ENCODE measurements at places on chromosomes 2 and 18.

DNA sequence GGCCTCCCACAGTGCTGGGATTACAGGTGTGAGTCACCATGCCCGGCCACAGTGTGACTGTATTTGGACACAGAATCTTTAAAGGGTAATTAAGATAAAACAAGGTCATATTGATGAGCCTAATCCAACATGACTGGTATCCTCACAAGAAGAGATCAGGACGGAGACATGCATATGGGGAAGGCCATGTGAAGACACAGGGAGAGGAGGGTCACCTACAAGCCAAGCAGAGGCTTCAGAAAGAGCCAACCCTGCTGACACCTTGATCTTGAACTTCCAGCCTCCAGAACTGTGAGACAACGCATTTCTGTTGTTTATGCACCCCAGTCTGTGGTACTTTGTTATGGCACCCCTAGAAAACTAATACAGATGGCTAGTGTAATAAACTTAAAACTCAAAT lies 72.4 kb downstream of the REV1 start:
- no peak for DNase-seq

DNA sequence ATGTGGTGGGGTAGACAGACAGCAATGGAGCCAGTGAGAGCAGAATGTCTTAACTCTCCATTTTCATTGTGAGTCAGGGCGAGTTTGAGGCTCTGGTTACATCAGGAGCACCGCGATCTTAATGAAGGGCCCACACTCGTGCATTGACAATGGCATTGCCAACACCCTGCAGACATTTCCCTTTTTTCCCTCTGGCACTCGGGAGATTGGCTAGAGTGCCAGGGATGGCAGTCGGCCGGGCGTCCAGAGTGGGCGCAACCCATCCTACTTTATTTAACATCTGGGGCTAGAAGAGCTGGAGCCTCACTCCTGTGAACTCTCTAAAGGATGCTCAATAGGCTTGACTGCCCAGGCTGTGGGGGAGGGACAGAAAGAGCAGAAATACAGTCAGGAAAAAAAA lies 9.7 kb downstream of the PROKR1 start:
- DNase-seq = no peak

DNA sequence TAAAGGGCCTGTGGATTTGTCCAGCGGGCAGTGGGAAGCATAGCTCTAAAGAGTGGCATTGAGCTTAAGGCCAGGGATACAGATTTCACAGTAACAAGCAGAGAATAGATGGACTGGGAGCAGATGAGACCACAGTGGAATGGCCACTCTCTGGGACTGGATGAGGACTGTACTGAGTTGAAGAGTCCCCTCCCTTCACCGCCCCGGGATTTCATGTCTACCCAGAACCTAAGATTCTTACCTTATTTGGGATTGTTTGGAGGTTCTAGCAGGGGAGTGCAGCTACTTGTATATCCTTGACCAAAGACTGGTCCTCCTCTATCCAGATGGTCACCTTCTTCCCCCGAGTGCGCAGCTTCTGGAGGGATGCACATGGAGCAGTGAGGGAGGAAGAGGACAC lies 28.0 kb upstream of the EFEMP1 start:
- no peak for DNase-seq

DNA sequence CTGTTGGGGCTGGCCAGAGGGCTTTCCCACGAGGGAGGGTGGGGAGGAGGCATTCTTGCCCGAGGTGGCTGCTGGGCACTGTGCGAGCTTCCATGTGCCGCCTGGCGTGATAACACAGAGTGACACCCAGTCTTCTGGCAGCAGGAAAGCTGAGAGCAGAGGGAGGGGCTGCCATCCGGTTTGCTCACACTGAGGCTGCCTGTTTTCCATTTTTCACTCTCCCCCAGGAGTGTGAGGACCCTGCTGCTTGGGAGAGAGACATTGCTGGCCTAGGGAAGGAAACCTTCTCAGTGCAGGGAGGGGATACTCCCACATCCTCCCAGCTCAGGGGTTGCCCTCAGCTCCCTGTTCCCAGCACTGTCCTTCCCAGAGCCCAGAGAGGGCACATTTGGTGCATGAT lies 73.1 kb downstream of the INHBB start:
- DNase-seq = no peak

DNA sequence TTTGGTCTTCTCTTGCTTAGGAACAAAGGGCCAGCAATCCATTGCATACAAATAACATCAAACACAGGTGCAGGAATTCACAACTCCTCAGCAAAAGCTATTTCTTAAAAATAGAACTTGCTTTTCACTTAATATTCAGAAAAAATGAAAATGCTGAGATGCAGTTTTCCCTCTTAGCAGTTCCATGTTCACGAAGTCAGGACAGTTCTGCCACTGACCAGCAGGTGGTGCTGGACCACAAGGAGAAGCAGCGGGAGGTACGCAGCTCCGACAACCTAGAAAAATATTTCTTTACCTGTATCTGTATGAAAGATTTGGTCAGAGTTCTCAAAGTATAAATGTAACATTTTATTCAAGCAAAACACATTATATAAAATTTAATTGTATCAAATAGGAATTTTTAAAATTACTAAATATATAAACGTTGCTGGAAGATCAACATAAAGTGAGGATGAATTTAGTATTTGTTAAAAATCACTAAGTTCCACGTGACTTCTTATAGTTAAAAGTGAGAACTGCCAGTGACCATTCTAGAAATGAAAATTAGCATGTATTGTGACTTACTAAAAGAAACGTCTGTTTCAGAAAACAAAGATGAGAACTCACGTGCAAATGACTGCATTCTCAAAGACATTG lies 48.8 kb downstream of the ADNP2 start:
- DNase-seq = peak; percentile 46
